ENCODE measurements at places on chromosomes 13 and 19.

GRCh38 chr13:93243375-93244063 is 16.9 kb downstream of the GPC6 start:
- DNase-seq = no peak

DNA sequence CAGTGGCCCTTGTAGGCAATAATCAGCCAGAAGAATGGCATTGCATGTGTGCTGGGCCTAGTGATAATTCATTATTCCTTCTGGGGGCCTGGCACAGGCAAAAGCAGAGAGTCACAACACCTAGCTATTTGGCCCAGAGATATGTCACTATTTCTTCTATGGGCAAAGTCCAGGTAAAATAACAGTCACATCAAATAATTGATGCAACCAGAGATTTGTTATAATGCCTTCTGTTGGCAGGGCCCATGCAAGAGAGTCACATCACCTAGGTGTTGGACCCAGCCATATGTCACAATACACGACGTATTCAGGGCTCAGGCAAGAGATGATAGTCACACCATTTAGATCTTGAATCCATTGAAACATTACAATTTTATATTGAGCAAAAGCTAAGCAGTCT is 66.1 kb downstream of the ZNF726 start:
- DNase-seq = no peak

- DNase-seq = no peak
Observed at GRCh38 chr19:43699506-43700394, 16.1 kb upstream of the IRGC start.

- DNase-seq = no peak
Observed at GRCh38 chr13:110714797-110715394, 1.4 kb downstream of the ING1 start.

DNA sequence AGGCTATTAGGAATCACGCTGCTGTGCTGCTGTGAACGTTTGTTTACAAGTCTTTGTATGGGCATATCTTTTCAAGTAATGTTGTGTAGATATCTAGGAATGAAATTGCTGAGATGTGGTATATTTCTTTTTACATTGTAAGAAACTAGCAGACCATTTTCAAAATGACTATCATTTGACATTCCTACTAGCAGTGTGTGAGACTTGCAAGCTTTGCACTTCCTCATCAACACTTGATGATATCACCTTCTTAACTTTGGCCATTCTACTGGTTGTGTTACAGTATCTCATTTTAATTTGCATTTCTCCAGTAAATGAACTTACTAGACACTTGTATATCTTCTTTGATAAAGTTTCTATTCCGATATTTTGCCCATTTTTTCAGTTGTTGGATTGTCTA is 12.1 kb downstream of the METTL21C start:
- DNase-seq = no peak

Measured in cerebellar nuclear complex (tissue), 1 donor.